ENCODE measurements at places on chromosomes 5 and 9.

GRCh38 chr9:88980740-88981203 is 10.5 kb upstream of the S1PR3 start:
- DNase-seq: no peak

- no peak for DNase-seq
Measured at GRCh38 chr9:36738318-36738976, 165.8 kb downstream of the MELK start.

- no peak for DNase-seq
Measured at GRCh38 chr5:135322271-135322670, 76.8 kb downstream of the MACROH2A1 start.

- DNase-seq: peak; percentile 27
Measured at GRCh38 chr5:78295035-78295961, 800 bp upstream of the AP3B1 start.

DNA sequence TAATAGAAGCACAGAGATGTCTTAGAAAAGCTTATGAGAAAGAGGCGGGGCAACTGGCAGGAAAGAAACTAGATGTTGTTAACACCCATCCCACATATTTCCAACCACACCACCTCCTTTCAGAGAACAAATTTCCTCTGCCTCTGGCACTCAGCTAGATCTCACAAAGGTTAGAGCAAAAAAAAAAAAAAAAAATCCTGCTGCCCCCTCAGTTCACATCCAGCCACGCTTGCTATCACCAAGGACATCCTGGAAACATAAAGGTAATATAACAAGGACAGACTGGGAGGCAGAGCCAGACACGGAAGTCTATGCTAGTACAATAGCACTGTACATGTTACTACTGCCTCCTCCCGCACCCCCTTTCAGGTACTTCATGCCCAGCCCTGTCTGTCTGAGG is 238.0 kb upstream of the PTGER4 start:
- DNase-seq: no peak

DNA sequence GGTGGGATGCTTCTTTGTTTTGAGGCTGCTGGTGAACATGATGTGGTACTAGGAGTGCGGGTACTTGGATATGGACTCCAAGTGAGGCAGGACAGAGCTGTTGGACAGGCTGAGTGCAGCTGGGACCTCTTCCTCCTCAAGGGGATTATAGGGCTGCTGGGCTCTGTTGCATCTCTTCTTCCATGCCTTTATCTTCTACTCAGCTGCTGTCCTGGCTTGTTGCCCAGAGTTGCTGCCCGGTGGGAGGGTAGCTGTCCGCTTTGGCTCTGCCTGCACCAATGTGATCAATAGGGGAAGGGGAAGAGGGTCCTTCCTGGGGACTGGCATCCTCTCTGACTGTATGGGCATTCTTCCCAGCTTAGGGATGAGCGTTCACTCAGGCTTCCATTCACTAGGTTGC is 1217.9 kb upstream of the ACO1 start:
- no peak for DNase-seq

DNA sequence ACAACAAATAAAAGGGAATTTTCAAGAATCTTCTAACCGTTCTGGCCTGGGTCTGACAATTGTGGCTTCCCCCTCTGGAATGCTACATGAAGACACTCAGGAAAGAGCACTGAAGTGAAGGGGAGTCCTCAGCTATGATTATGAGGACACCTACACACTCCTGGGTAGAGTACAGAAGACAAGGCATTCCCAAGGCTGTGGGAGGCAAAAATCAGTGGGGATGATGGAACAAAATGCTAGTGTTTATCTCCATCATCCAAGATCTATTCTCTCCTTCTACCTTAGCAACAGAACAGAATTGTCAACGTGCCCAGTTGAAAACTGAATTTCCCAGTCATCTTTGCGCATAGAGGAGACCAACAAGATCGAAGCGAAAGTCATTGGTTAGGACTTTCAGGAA is 130.1 kb upstream of the LARP1 start:
- DNase-seq: no peak

DNA sequence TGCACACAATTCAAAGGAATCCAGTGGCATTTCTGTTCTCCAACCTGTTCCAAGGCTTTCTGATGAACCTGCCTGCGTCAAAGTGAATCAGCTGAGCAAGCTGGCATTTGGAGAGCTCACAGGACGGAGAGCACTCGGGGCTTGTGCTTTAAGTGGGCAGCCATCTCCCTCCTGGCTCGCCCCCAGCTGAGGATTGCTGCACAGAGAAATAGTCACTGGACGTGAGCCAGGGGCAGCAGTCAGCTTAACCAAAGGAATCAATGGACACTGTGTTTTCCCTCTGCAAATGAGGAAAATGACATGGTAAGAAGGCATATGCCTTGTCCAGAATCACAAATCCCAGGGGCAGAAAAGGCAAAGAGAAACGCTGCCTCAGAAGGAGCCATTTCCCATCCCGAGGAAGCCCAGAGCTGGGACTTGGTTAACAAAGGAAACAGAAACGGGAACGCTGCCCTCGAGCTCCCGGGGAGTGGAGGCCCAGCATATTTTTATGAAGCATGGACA is 299.4 kb downstream of the ZSWIM6 start:
- DNase-seq: no peak

DNA sequence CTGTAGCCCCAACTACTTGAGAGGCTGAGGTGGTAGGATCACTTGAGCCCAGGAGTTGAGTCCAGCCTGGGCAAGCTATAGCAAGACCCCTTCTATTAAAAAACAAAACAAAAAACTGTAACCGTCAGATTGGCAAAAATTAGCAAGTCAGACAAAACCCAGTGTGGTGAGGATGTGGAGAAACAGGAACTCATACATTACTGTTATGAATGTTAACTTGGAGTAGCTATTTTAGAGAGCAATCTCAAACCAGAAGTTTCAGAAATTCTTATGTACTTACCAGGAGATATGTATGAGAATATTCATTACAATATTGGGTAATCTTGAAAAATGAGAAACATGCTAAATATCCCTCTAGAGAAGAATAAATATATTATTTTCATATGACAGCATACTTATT is 120.3 kb downstream of the INVS start:
- DNase-seq: no peak

- no peak for DNase-seq
Measured at GRCh38 chr9:22413884-22414283, 32.7 kb upstream of the DMRTA1 start.
